ENCODE measurements at places on chromosomes 7 and 10. TPM values are rescaled to one million over a fixed set of nuclear protein-coding genes. Genes with fewer than 3 reads are reported as not detected.

The TSPAN15 gene
- 112 TPM for total RNA-seq

The ITPRID1 gene
- not detected for total RNA-seq

The KLF14 gene
- 0.05 TPM for total RNA-seq

The ZNHIT1 gene
- total RNA-seq: 85.5 TPM

The WIPF3 gene
- total RNA-seq: 0.57 TPM

The CDC14C gene
- not detected for total RNA-seq

The TMEM213 gene
- total RNA-seq: not detected

The RBM28 gene
- total RNA-seq: 54.4 TPM

The PNLIPRP2 gene
- not detected for total RNA-seq

The C10orf71 gene
- total RNA-seq: not detected

The SH2D4B gene
- total RNA-seq: not detected

The CTAGE4 gene
- not detected for total RNA-seq

The CHPF2 gene
- total RNA-seq: 52.0 TPM

The PTN gene
- not detected for total RNA-seq

The TAF5 gene
- total RNA-seq: 4.2 TPM

The A1CF gene
- 0.11 TPM for total RNA-seq

The PDK4 gene
- total RNA-seq: 22.0 TPM

The GNAT3 gene
- total RNA-seq: not detected
